ENCODE measurements at places on chromosomes 11 and 22. TPM values are rescaled to one million over a fixed set of nuclear protein-coding genes. Genes with fewer than 3 reads are reported as not detected.

BATF2 gene
- not detected for total RNA-seq

UPB1 gene
- total RNA-seq: 0.72 TPM

OR51B4 gene
- total RNA-seq: not detected

SYT13 gene
- 0.18 TPM for total RNA-seq

FGF4 gene
- total RNA-seq: not detected

VSTM5 gene
- not detected for total RNA-seq

EFCAB6 gene
- 0.75 TPM for total RNA-seq

APLNR gene
- not detected for total RNA-seq

TMEM45B gene
- total RNA-seq: 21.3 TPM

ZNF408 gene
- 22.0 TPM for total RNA-seq

HTR3B gene
- not detected for total RNA-seq

SMTNL1 gene
- not detected for total RNA-seq

PNPLA5 gene
- not detected for total RNA-seq

DDIAS gene
- 0.56 TPM for total RNA-seq

All from T-cell (primary cell).